HT1080 (cell line): ENCODE measurements at places on chromosomes 3 and 15. TPM values are rescaled to one million over a fixed set of nuclear protein-coding genes. Genes with fewer than 3 reads are reported as not detected.

The RSL24D1 gene
- 148 and 163 TPM in 2 replicates for total RNA-seq

The SNX22 gene
- total RNA-seq, result 2.3 TPM in 2 replicates

DNA sequence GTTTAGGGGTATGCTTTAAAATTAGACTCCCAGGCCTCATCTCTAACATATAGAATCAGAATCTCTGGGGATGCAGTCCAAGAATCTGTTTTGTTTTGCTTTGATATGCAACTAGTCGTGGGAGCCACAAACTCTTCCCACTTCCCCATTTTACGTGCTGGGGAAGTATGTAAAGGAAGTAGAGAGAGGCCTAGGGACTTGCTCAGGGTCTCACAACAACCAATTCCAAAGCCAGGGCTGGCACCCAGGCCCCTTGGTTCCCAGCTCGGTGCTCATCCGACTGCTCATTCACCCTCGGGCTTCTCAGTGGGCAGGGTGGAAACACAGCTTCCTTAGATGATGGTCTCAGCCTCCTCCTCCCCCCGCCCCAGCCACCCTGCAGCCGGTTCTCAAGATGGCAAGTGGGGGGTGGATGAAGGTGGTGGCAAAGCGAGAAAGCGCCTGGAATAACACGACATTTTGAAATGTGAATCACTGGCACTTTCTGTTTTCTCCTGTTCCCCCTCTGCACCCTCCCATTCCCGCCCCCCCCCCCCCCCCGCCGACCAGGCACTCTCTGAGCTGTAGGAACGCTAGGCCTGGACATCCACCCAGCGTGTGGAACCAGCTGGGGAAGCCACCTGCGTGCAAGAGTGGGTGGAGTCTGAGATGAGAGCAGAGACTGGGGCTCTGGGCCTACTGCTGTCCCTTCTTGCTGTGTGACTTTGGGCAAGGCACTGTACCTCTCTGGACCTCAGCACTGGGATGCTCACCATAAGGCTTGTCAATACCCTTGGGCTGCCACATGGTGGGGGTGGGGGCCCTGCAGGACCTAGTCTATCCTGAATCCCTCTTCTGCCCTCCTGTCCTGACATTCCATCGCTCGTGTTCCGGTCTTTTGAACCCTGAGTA lies 214.5 kb downstream of the RPLP1 start:
- no peak for DNase-seq

DNA sequence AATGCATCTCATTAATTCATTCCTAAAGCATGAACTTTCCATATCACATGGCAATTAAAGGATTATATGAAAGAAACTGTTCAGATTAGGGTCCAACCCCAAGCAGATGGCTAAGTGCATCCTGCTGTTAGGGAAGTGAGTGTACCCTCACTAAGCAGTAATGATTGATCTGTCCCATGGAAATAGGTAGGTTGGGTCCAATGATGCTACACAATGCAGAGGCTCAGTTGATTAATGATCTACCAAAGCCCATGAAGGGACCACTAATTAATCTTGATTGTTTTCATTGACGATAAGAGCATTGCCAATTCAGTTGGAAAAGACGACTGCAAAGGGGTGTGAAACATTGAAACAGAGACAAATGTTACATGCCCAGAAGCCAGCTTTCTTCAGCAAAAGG lies 194.5 kb upstream of the LRTM1 start:
- DNase-seq, result no peak

The ANKUB1 gene
- total RNA-seq, result not detected in 2 replicates
